ENCODE measurements at places on chromosomes 4 and X.

DNA sequence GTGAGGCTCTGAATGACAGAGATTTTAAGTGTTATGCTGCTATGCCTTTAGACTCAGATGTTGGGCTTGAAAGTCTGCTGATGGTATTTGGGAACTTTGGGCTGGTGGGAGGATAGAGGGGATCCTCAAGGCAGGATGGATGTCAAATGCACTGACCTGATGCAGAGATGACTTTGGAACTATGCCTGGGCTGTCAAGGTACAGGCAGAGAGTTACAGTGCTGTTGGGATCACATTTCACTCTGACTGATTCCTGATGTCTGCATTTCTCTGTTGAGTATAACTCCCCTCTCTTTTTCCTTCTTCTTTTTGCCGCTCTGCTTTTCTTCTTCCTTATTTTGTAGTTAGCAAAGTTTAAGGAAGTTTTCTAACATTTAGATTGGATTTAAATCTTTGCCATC lies 271.8 kb upstream of the ARX start:
- no peak for DNase-seq

GRCh38 chrX:7972586-7972985 lies 45.4 kb upstream of the PNPLA4 start:
- no peak for DNase-seq

DNA sequence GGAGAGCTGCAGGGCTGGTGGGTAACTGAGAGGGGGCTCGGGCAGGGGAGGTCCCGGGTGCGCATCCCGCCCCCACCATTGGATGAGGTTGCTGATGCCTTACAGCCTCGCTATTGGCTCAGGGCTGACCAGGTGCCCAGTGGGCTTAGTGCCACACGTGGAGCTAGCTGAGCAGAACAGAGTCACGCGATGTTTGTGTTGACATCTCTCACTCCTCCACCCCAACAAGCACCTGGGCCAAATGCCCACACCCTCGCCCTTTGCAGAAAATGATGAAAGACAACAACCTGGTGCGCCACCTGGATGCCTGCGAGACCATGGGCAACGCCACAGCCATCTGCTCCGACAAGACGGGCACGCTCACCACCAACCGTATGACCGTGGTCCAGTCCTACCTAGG lies 31.8 kb downstream of the ATP2B3 start:
- no peak for DNase-seq

DNA sequence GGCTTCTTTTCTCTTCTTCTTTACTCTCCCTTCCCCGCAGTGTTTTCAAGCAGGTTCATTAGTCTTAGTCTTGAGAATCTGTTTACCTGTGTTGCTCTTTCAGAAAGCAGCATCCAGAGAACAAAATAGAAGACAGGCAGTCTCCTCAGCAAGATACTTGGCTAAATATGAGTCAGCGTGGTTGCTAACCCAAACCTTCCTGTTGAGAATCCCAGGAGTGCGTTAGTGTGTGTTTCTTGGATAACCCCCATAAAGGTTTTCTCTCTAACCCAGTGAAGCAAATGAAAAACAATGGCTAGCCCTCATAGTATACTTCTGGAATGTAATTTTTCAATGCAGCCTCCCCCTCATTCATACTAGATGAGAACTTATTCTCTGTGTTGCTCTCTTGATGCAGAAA lies 41.1 kb downstream of the BMPR1B start:
- DNase-seq: no peak

DNA sequence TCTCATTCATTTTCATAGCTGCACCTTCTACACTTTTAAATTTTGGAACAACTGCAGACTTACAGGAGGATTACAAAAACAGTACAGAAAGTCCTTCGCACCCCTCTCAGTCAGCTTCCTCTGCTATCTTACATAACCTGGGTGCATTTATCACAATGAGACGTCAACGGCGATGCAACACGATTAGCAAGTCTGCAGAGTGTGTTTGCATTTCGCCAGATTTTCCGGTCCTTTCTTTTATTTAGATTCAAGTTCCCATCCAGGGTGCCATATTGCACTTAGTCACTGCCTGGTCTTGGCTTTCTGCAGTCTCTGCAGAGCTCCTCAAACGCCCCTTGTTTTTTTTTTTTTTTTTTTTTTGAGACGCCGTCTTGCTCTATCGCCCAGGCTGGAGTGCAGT lies 85.9 kb downstream of the ASMT start:
- no peak for DNase-seq

GRCh38 chrX:154419688-154420401 lies 8.5 kb downstream of the TAFAZZIN start:
- DNase-seq: no peak

GRCh38 chr4:151850791-151851213 lies 90.0 kb upstream of the GATB start:
- DNase-seq: no peak

- DNase-seq: no peak
These were observed 16.4 kb downstream of the C1QTNF7 start for GRCh38 chr4:15444276-15444675.

DNA sequence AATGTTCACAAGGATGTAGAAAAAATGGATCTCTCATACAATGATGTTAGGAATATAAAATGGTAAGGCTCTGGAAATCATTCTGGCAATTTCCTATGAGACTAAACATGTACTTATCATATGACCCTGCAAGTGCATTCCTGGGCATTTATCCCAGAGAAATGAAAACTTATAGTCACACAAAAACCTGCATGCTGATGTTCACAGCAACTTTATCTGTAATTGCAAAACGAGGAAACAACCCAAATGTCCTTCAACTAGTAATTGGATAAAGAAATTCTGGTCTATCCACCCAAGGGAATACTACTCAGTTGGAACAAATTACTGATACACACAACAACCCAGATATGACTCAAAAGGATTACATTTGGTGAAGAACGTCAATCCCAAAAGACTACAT lies 14.5 kb downstream of the ZCCHC18 start:
- DNase-seq: no peak

- no peak for DNase-seq
These were observed 19.1 kb upstream of the ZXDA start for GRCh38 chrX:57929373-57929772.

GRCh38 chr4:130478406-130478805 lies 1382.5 kb downstream of the C4orf33 start:
- DNase-seq: no peak

- DNase-seq: no peak
These were observed 20.2 kb downstream of the CNGA2 start for GRCh38 chrX:151754641-151755215.

DNA sequence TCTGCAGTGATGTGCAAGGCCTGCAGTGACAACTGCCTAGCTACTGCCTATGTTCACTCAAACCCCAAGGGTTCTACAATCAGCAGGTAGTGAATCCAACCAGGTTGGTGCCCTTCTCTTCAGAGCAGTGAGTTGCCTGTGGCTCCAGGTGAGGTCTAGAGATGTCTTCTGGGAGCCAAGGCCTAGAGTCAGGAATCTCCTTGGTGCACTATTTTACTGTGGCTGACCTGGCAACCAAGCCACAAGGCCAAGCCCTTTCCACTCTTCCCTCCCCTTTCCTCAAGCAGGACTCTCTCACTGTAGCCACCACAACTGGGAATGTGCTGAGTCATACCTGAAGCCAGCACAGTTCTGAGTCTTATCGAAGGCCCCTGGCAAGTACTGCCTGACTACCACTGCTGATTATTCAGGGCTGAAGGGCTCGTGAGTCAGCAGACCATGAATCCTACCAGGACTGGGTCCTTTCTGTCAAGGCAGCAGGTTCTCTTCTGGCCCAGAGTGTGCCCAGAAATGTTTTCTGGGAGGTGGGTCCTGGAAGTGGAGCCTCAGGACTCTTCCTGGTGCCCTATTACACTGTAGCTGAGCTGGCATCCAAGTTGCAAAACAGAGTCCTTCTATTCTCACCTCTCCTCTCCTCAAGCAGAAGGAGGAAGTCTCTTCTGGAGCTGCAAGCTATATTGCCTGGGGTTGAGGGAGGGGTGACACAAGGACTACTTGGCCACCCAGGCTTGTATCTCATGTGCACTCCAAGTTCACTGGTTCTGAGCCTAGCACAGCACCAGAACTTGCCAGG lies 111.6 kb downstream of the BTC start:
- no peak for DNase-seq

DNA sequence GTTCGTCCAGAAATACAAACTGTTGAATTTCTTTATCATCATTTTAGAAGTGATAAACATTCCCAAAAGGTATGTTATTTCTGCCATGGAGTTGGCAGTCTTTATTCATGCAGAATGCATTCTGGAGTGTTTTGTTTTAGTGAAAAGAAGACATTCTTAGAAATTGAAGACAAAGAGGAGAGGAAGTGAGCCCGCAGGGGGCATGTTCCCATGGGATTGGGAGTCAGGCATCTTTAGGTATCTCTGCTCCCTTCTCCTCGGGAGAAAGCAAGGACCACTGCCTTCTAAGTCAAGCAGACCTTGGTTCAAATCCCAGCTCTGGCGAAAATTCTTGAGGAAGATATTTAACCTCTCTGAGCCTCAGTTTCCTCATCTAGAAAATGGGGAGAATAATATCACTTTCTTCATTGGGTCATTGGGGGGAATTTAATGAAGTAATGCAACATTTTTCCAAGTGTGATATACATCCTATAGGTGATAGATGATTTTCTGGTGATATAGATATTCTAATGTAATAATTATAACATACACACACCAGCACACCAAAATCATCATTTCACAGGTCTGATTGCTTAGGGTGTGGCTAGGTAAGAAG lies 26.5 kb upstream of the CHRNA9 start:
- no peak for DNase-seq

- no peak for DNase-seq
These were observed 79.1 kb downstream of the MID1IP1 start for GRCh38 chrX:38880296-38880854.

- DNase-seq: no peak
These were observed 68.1 kb downstream of the DIAPH2 start for GRCh38 chrX:96752781-96753180.

GRCh38 chr4:64359489-64359888 lies 49.8 kb downstream of the TECRL start:
- DNase-seq: no peak

- no peak for DNase-seq
These were observed 336.2 kb downstream of the ZNF674 start for GRCh38 chrX:46209037-46209436.

GRCh38 chr4:94500685-94501084 lies 48.9 kb downstream of the PDLIM5 start:
- no peak for DNase-seq

DNA sequence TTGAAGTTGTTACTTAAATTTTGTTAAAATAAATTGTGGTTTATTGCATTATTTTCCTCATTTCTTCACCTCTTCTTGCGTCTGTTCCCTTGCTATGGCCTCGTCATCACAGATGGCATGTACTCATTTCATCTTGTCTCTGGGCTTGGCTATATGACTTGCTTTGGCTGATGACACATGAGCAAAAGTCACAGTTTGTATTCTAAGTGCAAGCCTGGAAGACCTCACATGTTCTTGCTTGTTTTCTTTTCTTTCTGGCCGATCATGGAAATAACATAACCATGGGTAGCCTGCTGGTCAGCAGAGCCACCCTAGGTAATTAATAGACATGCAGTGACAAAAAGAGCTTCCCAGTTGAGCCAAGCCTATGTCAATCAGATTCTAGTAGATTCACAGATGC lies 527.9 kb downstream of the SPRY1 start:
- no peak for DNase-seq

GRCh38 chr4:146342600-146343192 lies 128.4 kb downstream of the REELD1 start:
- DNase-seq: no peak

- DNase-seq: no peak
These were observed 9.5 kb downstream of the RNF175 start for GRCh38 chr4:153750197-153750817.

DNA sequence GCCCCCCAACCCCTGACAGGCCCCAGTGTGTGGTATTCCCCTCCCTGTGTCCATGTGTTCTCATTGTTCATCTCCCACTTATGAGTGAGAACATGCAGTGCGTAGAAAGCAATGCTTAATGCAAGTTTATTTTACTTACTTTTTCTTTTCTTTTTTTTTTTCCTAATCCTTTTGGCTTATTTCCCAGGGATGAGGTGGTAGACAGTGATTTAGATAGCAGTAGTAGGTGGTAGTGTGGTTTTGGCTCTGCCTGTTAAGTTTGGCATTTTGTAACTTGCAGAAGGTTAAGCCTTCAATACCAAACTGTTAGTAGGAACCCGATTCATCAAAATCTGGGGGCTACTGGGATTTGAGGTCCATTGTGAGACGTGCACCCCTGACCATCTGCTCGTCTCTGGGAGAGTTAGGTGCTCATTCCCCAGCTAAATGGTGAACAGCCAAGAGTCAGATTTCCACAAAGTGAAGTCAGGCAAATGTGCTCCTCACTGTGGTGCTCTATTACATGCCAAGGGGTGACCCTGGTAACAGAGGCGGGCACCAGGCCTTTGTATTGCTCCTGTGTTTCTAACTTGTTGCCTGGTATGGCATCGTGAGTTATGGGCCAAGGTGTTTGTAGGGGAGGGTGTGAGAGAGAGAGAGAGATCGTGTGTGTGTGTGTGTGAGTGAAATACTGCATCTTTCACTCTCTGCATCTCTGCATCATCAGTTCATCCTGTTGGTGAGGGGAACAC lies 70.3 kb downstream of the PHOX2B start:
- DNase-seq: peak; percentile 60
